ENCODE measurements at places on chromosomes 4 and X.

- DNase-seq, result no peak
These were observed 6.7 kb upstream of the ZNF41 start for GRCh38 chrX:47489507-47490275.

DNA sequence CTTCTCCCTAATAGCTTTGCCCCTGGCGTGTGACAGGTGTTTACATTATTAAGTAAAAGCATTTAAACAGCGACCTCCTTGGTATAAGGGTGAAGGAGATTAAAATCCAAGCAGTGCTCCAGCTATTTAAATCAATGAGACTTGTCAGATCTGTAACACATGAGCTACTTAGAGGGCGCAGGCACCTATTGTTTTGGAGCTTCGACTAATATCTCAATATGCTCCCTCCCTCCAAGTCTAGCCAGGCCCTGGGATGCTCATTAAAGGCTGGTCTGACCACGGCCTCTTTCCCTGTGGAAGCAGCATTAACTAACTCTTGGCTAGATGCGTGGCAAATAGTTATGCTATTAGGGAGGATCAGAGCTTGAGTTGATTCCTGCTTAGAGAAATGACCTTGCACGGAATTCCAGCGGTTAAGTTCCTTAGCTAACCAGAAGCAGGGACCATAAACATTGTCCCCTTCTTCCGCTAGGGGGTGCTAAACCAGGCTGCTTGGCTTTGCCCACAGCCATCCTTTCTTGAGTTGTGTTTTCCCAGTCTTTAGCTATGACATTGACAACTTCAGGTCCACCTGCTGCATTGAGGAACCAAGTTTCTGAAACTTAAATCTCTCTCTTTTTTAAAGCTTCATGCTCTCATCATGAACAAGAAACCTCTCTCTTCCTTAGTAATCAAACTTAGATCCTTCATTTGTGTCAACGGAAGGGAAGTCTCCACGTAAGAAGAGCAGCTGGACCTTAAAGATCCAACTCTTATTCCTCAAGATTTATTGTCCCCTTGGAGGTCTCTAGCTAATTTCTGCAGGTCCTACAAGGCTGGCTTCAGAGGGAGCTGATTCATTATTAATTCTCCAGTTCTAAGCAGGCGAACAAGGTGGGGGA, 80.7 kb upstream of the IGFBP7 start:
- DNase-seq, result no peak

GRCh38 chr4:82797040-82797404, 1.6 kb downstream of the SCD5 start:
- DNase-seq, result no peak

DNA sequence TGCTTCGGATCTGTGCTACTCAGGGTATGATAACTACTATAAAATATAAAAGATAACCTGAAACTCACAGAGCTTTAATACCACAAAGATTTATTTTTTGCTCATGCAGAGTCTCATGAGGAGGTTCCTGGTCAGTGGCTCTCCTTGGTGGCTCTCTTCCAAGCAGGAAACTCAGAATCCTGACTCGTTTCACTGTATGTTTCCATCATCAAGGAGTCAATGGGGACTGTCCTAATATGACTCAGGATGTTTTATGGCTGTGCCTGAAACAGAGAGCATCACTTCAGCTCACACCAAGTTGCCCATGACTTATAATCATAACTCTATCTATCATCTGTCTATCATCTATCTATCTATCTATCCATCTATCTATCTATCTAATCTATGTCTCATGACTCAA, 620.8 kb upstream of the NR3C2 start:
- no peak for DNase-seq

DNA sequence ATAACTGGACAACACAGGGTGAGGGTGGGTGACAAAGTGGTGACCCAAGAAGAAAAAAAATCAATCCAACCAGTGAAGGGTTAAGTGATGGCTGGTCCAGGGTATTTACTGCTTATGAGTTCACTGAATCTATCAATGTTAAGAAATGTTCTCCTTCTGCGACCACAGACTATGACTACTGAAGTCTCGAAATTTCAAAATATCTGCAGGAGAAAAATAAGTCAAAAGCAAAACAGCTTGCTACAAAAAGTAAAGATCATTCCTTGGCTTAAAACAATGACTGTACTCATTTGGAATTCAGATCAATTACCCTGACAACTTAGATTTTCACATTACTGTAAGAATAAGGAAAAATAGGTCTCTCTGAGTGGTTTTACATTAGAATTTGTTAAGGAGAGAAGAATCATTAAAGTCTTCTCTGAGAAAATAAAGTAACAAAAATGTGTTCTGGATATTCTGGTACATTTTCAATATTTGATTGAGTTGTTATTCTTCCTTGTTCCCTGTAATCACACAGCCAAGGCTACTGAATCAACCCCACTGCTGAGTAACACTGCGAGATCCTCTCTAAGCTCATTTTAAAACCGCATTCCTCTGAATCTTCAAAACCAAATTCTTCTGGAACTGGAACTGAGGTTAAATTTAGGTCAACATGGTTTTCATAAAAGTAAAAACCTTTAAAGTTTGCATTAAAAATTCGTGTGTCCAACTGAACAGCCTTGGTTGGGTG, 22.7 kb downstream of the SMPX start:
- no peak for DNase-seq

DNA sequence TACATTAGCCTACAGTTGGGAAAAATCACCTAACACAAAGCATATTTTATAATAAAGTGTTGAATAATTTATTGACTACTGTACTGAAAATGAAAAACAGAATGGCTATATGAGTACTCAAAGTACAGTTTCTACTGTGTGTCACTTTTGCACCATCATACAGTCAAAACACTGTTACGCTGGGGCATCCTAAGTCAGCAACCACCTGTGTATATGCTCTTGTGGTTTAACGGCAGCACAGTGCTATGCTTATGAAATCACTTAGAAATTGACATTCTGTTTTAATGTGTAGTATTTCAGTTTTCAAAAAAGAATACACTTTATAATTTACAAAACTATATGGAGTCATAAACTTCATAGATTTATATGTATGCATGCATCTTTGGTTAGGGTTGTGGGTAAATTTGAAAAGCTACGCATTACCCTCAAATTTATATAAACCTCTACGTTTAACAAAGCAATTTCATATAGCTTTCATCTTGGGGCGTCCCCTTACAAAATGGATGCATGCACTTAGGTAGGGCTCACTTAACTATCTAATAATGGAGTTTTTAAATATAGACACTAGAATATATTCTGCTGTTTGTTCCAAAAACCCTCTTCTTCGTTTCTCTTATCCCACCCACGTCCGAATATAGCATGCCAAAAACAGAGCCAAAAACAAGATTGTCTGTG, 690 bp upstream of the NEIL3 start:
- DNase-seq, result no peak

DNA sequence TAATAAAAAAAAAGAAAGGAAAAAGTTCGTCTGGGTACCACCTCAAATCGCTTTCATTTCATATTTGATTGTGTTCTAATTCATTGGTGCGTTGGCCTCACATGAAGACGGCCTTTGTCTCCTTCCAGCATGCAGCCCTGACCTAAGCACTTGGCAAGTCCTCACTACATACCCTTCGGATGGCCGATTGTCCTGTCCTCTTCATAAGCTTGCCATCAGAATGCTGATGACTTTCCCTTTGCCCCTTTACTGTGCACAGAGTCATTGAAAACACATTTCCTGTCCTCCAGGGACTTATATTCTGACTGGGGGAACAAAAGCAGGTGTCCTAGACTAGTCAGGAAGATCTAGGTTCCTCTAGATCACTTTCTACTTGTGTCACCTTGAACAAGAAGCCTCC, 43.0 kb downstream of the RTL5 start:
- no peak for DNase-seq

- DNase-seq, result no peak
These were observed 167.7 kb downstream of the DCAF12L2 start for GRCh38 chrX:125998432-125998831.

DNA sequence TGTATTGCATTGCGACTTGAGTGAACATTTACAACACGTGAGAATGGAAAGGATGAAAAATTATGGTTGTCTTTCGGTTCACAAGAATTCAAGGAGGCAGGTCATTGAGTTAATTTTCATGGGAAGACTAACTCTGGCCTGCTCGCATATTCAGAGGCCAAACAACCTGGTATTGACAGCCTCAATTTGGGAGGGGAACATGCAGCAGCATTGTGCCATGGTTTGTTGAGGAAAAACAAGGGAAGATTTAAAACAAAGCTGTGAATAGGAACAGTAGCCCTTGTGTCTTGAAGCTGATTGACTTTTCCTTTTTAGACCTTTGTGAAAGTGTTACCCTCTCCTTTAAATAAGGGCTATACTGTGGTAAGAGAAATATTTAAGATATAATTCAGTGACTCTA, 31.9 kb downstream of the FAT4 start:
- DNase-seq, result no peak

DNA sequence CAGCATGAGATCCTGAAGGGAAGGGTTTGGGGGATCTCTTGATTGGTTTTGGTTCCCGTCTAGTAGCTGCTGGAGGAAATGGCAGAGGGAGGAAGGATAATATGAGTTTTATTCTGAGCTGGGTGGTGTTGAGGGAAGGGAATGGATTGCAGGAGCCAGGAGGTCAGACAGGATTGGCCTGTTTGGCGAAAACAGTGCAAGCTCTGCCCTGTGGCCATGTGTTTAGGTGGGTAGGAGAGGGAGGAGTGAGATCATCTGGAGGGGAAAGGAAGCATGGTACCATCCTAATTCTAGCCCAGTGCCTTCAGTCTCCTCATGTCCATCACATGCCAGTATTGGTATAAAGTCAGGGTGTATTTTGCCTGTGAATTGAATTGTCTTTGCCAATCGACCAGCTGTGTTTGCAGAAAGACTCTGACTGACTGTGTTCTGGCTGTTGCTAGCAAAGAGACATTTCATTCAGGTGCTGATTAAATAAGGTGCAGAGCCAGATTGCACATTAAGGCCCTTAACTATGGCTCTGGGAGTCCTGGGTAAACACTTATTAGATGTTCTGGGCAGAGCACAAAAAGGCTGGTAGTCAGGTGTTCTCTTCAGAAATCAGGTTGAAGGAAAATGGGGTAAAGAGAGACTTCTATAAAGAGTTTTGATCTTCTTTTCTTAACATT, 10.0 kb downstream of the TMEM164 start:
- no peak for DNase-seq

GRCh38 chr4:144667500-144667899, 21.5 kb downstream of the HHIP start:
- DNase-seq, result no peak

- DNase-seq, result no peak
These were observed 286.1 kb upstream of the STS start for GRCh38 chrX:6861456-6861855.

All from fibroblast of gingiva (primary cell).